ENCODE measurements at places on chromosomes 3 and 15.
A peak's percentile ranks its signal among the peaks of the same experiment; 100 is the strongest.

DNA sequence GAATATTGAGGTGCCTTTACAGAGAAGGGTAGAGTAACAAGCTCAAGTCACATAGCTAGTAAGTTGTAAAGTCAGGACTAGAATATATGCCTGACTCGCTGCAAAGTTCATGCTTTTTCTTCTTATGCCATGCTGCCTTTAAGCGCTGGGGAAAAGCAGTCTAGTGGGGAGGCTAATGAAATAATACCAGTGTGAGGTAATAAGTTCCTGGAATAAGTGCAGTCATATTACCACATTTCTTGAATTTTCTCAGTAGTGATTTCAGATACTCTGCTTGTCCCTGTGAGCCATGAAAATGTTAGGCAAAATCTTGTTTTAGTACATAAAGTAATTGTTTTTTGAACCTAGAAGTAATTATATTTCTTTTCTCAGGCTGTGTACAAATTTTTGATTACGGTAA lies 71.8 kb downstream of the SYN2 start:
- no peak for DNase-seq

- peak; percentile 17 for DNase-seq
These were observed 2.8 kb downstream of the GRM2 start for GRCh38 chr3:51709675-51710074.

GRCh38 chr15:27062951-27063350 lies 92.0 kb downstream of the GABRG3 start:
- no peak for DNase-seq

- DNase-seq: no peak
These were observed 221.3 kb upstream of the LYSMD4 start for GRCh38 chr15:99954361-99955180.

DNA sequence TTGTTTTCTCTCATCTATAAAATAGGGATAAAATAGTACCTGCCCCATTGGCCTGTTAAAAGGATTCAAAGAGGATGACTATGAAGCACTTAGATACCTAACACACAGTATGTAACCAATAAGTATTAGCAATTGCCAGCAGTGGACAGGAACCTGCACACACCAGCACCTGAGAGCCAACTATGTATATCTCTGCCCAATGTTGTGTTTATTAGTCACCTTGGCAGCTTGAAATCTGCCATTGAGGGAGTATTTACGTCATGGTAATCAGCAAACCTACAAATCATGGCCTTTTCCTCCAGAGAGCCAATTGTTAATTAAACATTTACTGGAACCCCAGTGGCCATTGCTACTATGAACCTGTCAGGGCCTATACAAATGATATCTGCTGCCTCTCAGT lies 13.8 kb downstream of the LARS2 start:
- no peak for DNase-seq

GRCh38 chr3:54014067-54014466 lies 108.3 kb upstream of the CACNA2D3 start:
- DNase-seq: no peak

GRCh38 chr3:157284688-157285087 lies 124.7 kb upstream of the CCNL1 start:
- DNase-seq: no peak

- no peak for DNase-seq
These were observed 341.3 kb downstream of the LSAMP start for GRCh38 chr3:116103868-116104530.

DNA sequence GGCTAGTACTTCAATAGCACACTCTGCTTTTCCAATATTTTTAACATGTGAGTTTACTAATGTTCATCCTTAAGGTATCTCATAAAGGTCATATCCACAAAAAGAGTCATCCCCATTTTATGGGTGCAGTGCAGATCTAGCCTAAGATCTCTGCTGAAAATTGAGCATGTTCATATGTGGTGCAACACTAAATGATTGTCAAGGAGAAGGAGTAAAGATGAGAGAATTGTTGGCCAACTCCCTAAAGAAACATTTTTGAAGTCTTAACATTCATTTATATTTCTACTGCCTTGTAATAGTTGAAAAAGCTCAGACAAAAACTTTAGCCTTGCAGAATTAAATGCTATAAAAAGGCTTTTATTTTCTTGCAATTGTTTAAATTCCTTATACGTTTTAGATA lies 1159.6 kb downstream of the TBL1XR1 start:
- DNase-seq: no peak

DNA sequence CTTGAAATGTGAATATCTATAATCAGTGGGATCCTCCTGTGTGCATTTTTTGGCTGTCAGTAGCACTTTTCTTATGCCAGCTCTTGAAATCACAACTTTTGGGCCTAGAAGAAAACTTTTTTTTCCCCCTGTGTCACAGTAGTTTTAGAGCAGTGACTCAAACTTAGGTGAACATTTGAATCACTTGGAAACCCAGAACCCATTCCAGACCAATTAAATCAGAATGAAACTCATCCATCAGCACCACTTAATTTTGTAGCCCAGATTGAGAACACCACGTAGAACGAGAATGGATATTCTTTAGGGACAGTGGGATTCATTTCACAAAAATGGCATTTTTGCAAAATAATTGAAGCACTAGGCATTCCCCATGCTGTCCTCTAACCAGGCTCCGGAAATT lies 224.8 kb upstream of the NANOGP8 start:
- DNase-seq: no peak

DNA sequence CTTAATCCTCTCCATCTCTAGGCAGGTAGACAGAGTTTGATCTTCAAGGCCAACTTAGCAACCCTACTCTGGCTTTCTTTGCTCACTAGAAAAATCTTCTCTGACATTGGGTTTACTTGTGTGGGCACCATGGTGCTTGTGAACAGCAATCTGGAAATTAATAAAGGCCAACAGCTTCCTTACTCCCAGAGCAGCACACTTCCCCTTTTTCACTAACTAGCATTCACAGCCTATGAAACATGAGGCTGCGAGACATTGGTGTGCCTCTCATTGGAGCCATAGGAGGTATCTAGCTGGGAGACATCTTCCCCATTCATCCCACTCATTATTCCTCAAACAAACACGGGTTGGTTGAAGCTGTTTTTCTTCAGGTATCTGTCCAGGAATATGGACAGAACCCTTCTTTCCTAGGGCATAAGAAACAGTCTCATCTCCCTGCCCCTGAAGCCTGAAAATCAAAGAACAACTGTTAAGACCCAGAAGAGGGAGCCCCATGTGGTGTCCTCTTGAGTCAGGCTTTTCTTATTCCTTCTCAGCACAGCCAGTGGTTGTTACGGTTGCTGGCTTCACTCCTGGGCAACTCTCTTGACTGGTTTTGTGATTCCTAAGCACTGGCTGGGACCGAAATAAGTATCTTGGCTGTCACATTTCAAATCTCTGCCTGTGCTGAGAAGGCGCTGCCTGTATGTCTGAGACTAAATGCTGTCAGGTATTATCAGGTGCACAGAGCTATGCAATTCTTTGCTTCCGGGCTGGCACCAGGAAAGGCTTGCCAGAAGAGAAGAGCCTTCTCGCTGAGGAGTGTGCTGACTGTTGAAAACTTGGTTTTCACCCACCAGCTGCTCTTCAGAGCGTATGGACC lies 194.4 kb downstream of the FEZF2 start:
- no peak for DNase-seq

DNA sequence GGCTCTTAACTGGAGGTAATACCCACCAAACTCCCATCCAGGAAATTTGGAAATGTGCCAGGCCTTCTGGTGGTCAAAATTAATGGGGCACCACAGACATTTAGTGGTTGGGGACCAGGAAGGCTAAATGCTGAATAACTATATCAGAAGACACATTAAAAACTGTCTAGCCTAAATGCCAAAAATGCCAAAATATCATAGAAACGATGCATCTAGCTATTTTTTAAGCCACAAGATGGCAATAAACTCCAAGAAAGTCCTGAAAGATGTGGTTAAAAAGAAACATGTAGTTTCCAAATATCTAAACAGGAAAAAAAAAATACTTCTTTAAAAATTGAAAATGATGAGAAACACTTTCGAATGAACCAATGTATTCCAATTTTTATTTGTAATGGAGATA lies 19.9 kb downstream of the CCDC14 start:
- no peak for DNase-seq

GRCh38 chr15:63573533-63573932 lies 23.7 kb upstream of the FBXL22 start:
- no peak for DNase-seq

GRCh38 chr3:53252096-53252946 lies 3.5 kb downstream of the TKT start:
- DNase-seq: no peak

DNA sequence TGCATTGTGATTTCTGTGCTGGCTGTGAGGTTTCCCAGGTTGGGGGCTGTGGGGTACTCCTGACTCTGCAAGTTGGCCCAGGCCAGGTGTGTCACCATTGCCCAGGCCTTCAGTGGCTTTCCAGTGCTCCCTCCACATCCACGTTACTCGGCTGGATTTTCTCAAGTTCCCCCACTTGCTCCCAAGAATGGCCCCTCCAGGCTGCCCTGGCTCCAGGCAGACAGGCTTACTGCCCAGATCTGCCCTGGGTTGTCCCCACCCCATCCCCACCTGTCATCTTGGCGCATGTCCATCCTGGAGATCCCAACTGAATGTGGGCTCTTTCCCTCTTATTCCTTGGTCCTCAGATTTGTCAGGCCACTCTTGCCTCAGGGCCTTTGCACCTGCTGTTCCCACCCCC lies 3.6 kb downstream of the APBA2 start:
- DNase-seq: no peak

GRCh38 chr15:89751748-89752147 lies 699 bp upstream of the MESP1 start:
- no peak for DNase-seq

- no peak for DNase-seq
These were observed 77.4 kb downstream of the SLTM start for GRCh38 chr15:58856086-58856485.

GRCh38 chr3:38738630-38739395 lies 77.2 kb downstream of the SCN10A start:
- peak; percentile 74 for DNase-seq

DNA sequence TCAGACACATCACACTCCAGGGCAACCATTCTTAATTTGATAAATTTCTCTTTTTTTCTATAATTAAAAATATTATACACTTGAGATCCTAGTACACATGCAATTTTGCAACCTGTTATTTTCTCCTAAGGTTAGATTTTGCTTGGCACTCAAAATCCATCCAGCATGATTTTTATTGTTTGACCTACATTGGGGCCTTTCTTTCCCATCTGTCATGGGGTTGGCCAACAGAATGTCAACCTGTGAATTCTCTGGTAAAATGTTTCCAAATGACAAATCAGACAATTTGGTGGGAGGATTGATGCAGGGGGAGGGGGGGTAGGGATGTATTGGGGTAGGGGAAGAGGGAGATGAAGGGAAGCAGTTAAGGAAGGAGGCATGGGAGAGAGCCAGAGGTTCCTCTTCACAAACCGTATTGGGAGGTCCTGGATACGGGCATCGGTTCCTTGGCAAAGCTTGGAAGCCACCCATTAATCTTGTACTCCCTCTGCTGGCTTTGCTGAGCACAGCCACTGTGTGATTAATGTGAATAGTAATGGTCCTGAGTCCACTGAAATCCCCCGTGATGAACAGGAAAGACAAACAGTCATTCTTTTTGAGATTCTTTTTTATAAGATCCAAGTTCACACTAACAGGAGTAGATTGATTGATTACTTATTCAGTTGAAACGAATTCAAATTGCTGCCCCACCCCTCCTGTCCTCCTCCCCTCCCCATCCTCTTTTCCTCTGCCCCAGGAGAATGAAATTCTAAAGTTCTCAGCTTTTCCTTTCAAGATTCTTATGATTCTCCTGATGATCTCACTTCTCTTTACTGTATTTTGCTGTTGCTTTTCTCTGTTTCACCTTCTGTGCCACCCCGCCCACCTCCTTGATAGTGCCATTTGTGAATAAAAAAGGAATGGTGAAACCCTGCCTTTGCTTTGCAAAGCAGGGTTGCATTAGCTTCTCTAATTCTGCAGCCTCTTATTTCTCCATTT lies 82.2 kb upstream of the SLC25A26 start:
- peak; percentile 33 for DNase-seq

- peak; percentile 31 for DNase-seq
These were observed 57.5 kb upstream of the PRR23E start for GRCh38 chr3:127135241-127136023.

GRCh38 chr3:14224895-14225294 lies 46.3 kb downstream of the LSM3 start:
- DNase-seq: no peak

DNA sequence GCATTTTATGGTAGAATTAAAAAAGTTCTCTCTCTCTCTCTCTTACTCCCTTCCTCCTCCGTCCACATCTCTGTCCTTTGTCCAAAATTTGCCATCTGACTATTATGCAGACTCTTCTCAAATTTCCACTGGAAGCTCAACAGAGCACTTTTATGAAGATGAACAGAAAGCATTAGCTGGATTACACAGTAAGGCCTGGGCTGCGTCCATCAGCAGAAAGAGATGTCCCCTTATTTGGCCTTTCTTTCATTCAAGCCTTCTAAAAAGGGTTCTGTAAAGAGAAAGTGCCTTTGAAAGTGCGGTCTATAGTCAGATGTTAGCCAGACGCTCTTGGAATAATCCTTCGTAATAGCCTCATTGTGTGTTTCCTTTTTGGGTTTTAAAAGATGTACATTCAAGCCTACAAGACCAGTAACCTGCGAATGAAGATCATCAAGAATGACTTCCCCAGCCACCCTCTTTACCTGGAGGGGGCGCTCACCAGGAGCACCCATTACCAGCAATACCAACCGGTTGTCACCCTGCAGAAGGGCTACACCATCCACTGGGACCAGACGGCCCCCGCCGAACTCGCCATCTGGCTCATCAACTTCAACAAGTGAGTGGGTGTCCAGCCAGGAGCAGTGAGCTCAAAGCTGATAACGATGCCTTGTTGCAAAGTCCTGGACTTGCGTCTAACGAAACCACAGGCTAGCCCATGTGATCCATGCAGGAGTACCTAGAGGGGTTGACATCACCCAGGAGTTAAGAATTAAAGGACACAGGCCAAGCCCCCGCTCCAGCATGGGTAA lies 53.1 kb downstream of the MESD start:
- DNase-seq: no peak

- DNase-seq: no peak
These were observed 9.8 kb upstream of the MUC4 start for GRCh38 chr3:195821403-195822130.

GRCh38 chr15:39589815-39590644 lies 9.2 kb downstream of the THBS1 start:
- no peak for DNase-seq

DNA sequence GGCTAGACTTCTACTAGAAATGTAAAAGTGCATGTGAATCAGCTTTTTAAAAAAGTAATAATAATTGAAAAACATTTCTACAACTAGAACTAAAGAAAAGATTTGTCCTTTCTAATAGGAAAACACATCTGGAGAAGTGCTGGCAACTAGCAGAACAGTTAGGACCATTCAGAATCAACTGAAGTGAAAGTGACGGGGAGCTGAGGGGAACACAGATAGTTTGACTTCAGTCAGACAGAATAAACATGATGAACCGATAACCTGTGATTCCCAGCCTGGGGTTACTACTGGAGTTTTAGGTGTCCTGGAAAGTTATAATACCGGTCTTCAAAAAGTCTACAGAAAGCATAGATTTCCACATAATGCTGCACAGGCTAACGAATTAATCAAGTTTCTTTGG lies 28.1 kb downstream of the OPA1 start:
- no peak for DNase-seq

- DNase-seq: peak; percentile 61
These were observed 40.1 kb upstream of the EPHB1 start for GRCh38 chr3:134754768-134755559.
